ENCODE measurements at places on chromosomes 12 and 14. TPM values are rescaled to one million over a fixed set of nuclear protein-coding genes. Genes with fewer than 3 reads are reported as not detected.

Gene GZMB
- total RNA-seq = 1.6 TPM

Gene PZP
- total RNA-seq = 0.87 TPM

Gene ATG2B
- total RNA-seq = 36.7 TPM

Gene PTHLH
- total RNA-seq = 4.5 TPM

Gene SLCO1B1
- total RNA-seq = not detected

Gene FAM186B
- 0.23 TPM for total RNA-seq

Gene CLEC9A
- total RNA-seq = 0.26 TPM

Gene WNT5B
- 4.2 TPM for total RNA-seq

Gene SLC2A14
- 3.6 TPM for total RNA-seq

Gene DPF3
- total RNA-seq = 2.2 TPM

Gene RD3L
- total RNA-seq = not detected
